ENCODE measurements at places on chromosomes 5 and 9.
A peak's percentile ranks its signal among the peaks of the same experiment; 100 is the strongest.

GRCh38 chr5:131382407-131383395 lies 118.8 kb downstream of the CDC42SE2 start:
- peak; percentile 81 for DNase-seq

GRCh38 chr9:78004478-78005229 lies 27.0 kb downstream of the GNAQ start:
- DNase-seq = peak; percentile 24

- no peak for DNase-seq
Observed at GRCh38 chr9:135033487-135033886, 54.0 kb upstream of the OLFM1 start.

- DNase-seq = no peak
Observed at GRCh38 chr5:125582352-125582751, 835.9 kb upstream of the ZNF608 start.

DNA sequence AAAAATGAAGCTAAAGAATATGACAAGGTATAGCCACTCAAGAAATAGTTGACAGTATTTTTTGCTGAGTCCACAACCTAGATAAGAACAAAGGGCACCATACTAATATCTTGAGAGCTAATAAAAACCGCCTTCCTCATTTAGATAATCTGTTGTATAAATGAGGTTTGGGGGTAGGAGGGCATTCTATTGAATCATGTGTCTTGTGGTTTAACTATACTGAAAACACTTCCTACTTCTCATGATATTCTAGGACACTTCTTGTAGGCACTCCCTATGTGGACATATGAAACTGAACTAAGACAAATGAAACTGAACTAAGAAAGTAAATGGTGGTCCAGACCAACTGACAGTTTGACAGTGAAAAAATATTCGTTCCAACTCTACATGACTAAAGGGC lies 1268.5 kb upstream of the C9orf72 start:
- DNase-seq = no peak

GRCh38 chr9:137540536-137540935 lies 9.7 kb downstream of the PNPLA7 start:
- DNase-seq = no peak
